ENCODE measurements at places on chromosomes 11 and 22.

- DNase-seq: no peak
Observed at GRCh38 chr22:50723991-50724390, 14.0 kb upstream of the ACR start.

DNA sequence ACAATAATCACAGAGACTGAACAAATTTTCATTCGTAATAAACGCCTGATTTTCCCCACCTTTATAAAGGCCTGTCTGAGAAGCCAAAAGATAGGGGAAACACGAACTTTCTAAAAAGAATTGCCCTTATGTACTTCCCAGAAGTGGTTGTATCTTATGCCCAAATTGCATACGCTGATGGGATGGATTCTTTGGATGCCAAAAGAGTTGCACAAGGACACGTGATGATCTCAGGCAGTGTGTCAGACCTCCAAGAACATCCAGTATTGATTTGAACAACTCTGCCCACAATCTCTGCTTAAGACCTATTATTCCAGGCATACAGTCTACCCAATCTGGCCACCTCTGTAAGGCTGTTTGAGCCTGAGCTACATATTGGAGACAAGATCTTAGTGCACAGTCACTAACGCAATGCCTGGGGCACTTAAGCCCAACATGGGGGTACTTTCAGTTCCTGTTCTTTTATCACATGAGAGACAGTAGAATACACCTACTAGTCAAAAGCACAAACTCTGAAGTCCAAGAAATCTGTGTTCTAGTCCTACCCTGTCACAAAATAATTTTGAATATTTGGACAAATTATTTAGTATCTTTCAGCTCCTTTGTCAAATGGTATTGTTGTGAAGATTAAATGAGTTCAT, 38.9 kb downstream of the OR10A6 start:
- no peak for DNase-seq

DNA sequence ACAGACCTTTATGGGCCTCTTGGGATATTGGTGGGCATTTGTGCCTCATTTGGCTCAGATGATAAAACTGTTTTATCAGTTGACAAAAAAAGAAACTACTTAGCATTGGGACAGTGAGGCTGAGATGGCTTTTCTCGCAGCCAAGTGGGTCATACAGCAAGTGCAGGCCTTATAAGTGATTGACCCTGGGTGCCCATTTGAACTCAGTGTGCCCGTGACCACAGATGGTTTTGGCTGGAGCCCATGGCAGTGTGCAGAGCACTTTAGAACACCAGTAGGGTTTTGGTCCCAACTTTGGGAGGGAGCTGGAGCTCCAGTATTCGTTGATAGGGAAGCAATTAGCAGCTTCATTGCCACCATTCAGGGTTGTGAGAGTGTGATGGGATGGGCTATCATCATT, 404.5 kb upstream of the LARGE1 start:
- DNase-seq: no peak

DNA sequence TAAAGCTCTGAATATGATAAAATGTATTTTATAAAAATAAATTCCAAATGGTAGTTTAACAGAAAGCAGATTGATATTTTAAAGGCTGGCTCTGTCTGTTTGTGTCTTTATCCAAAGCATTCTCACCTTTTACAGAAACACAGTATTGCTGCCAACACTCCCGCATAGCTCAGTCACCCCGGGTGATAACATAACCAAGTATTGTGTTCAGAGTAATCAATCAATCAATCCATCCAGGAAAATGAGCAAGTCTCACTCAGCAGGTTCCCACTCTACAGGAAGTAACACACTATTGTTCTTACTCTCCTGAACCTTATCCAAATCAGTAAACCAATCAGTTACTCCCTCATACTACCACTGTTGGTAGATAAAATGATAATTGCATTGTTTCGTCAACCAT, 203.4 kb downstream of the LRRC4C start:
- no peak for DNase-seq

GRCh38 chr22:28864878-28865596, 18.3 kb upstream of the ZNRF3 start:
- no peak for DNase-seq

GRCh38 chr11:134468081-134468668, 56.1 kb upstream of the B3GAT1 start:
- DNase-seq: no peak

GRCh38 chr11:120517390-120517761, 5.8 kb downstream of the GRIK4 start:
- no peak for DNase-seq

GRCh38 chr11:118488480-118489109, 38.7 kb upstream of the TTC36 start:
- peak; percentile 33 for DNase-seq

- no peak for DNase-seq
Observed at GRCh38 chr22:24847490-24847889, 41.5 kb downstream of the SGSM1 start.

DNA sequence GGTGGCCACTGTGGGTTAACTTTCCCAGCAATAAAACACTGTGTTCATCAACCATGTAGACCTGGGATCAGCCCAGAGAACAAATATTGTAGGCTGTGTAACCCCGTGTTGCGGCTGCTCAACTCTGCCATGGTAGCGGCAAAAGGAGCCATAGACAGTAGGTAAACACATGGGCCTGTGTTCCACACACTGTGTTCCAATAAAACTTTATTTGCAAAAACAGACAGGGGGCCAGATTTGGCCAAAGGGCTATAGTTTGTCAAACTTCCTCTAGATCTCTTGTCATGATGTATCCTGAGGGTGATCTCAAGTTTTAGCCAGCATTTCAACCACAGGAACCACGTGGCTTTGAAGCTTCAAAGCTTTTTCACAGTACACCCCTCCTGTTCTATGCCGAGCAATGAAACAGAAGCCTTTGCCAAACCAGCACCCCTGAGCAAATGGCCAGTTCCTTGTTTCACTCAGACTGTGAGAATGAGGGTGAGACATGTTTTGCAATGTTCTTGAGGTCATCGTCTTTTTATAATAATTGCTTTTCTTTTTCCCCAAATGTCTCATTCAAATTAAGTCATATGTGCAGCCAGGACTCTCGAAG, 49.9 kb upstream of the FADD start:
- no peak for DNase-seq

GRCh38 chr11:20162824-20163782, 2.8 kb upstream of the DBX1 start:
- DNase-seq: no peak

DNA sequence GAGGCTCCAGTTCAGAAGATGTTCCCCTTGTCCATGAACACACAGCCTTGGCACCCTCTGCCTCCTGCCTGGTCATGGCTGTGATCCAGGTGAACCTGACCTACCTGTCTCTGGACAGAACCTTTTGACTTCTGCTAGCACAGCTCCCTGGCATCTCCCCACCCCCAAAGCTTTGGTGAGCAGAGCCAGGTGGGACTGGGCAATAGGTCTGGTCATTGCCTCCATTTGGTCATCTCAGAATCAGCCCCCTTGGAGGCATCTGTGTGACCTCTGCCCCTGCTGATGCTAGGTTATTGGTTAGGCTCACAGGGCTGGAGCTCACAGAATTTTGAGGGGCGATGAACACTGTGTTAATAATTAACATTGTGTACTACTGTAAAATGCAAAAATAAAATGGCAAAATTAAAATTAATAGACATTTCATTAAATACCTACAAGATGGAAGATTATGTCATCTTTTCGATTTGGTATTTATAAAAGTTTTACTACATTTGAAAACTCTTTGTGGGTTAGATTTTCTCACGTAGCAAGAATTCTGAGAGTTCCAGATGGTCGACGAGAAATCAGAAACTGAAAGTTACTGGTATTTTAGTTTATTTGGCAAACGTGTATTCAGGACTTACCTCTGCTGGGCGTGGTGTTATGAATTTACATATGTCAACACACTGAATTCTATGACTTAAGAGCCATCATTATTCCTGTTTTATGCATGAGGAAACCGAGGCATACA, 8.3 kb upstream of the KIAA0930 start:
- DNase-seq: no peak

DNA sequence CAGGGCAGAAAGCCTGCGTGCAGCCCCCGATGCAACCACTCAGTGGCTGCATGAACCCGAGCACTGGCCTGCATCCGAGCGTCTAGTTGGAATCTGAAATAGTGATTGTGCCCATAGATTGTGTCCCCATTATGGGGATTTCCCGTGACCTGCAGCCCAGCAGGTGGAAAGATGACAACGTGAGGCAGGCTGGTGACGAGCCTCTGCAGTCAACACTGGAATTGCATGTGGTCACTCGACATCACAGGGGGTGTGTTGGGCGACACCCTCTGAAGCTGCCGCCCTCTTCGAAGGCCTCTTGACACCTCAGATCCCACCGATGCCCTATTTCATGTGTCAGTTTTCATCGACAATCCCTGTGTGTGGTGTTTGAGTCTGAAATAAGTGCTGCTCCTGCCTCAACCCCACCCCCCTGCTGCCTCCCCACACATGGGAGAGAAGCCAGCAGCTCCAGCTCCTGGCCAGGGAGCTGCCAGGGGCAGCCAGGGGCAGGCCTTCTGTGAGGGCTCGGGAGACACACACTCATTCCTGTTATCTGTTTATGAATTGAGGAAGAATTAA, 172.0 kb upstream of the B3GAT1 start:
- no peak for DNase-seq

GRCh38 chr11:129968591-129969419, 33.8 kb downstream of the PRDM10 start:
- DNase-seq: no peak

DNA sequence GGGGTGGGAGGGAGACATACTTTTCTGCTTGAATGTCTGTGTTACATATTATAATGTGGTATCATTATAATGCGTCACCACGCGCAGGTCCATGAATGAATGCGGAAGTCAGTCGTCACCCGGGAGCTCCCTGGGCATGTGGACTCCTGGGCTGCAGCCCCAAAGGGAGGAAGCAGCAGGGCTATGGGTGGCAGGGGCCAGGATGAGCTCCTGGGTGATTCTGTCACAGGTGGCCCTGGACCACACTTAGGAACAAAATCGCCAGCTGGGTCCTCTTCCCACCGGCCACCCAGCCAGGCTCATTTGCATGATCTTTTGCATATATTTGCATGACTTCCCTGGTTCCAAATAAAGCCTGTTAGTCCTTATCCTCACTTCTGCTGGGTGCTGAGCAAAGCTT, 51.2 kb downstream of the KCNJ4 start:
- DNase-seq: no peak

DNA sequence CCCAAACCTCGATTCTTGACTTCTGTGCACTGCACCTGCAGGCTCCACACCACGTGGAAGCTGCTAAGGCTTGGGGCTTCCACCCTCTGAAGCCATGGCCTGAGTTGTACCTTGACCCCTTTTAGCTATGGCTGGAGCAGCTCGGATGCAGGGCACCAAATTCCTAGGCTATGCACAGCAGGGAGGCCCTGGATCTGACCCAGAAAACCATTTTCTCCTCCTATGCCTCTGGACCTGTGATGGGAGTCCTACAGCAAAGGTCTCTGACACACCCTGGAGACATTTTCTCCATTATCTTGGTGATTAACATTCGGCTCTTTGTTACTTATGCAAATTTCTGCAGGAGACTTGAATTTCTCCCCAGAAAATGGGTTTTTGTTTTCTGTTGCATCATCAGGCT, 309.2 kb upstream of the DDI1 start:
- DNase-seq: no peak

DNA sequence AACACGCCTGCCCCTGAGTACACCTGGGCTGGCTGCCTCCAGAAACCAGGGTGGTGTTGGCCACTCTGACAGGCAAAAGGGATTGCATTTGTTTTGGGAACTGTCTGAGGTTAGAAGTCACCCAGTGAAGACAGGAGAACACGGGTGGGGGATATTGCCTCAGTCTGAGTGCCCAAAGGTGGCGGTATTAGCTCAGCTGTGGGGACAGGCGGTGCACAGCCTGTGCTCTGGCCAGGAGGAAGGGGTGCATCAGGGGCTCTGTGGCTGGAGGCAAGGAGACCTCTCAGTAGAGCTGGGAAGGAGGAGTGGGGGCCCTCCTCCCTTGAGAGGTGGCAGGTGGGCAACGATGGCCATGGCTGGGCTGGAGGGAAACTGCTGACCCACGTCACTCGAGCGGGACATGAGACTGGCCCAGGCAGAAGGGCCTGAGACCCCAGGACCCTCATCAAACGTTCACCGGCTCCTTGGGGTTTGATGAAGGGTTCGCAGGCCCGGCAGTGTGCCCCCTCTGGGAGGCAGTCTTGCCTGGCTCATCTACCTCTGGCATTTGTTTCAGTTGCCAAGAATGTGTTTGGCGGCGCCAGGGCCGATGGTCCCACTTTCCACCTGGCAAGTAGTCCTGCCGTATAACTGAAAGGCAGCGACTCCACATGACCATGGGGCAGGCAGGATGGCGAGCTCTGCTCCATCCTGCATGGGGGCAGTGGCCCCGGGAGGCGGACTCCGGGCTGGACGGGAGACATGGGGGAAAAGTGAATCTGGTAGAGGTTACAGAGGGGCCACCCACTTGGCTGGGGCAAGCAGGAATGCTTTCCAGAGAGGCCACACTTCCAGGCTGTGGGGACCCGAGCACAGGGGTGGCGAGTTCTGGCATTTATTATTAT, 52.8 kb upstream of the SMIM38 start:
- no peak for DNase-seq

- no peak for DNase-seq
Observed at GRCh38 chr11:109785714-109786113, 307.5 kb upstream of the ZC3H12C start.

- DNase-seq: no peak
Observed at GRCh38 chr11:134976551-134976950, 564.5 kb upstream of the B3GAT1 start.

- DNase-seq: no peak
Observed at GRCh38 chr11:111797145-111797581, 31.0 kb upstream of the PPP2R1B start.

DNA sequence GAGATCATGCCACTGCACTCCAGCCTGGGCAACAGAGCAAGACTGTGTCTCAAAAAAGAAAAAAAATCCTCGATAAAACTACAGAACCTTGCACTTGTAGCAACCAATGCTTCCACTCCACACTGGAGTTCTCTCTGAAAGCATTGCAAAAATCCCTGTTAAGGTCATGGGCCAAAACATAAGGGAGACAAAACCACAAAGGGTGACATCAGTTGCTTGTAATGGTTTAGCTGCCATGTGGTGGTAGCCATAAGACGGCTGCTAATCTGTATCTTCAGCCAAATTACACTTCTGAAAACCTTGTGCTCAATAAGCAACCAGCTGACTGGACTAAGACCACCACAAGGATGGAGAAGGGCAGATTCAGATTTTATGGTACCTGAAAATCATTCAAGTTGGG, 20.6 kb upstream of the TPH1 start:
- no peak for DNase-seq

- DNase-seq: peak; percentile 35
Observed at GRCh38 chr22:34055525-34056200, 135.4 kb upstream of the LARGE1 start.

GRCh38 chr11:122108192-122108799, 7.7 kb downstream of the BLID start:
- no peak for DNase-seq

GRCh38 chr22:49545606-49546005, 282.1 kb downstream of the BRD1 start:
- no peak for DNase-seq

DNA sequence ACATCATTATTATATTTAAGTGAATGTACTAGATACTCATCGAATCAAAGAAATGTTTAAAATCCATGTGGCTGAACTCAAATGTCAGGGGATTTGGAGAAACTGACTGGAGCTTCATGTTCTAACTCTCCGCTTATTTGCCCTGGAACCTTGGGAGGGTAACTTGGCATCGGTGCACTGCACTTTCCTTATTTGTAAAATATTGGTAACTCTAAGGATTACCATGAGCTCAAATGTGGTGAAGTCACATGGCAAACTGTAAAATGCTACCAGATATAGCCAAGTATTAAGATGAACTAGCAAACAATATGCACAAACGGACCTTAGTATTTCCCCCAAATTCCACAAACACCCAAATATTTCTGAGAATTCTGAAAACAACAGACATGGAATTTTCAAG, 75.6 kb downstream of the ETS1 start:
- DNase-seq: no peak

- no peak for DNase-seq
Observed at GRCh38 chr11:34650528-34650927, 29.6 kb downstream of the EHF start.
